ENCODE measurements at places on chromosomes 5 and 9.
A peak's percentile ranks its signal among the peaks of the same experiment; 100 is the strongest.

GRCh38 chr5:103120607-103121200, 603 bp downstream of the PPIP5K2 start:
- no peak for DNase-seq

GRCh38 chr5:98929710-98930298, 997 bp upstream of the CHD1 start:
- DNase-seq, result no peak

GRCh38 chr5:135739383-135739981, 95.0 kb upstream of the SLC25A48 start:
- DNase-seq, result no peak

DNA sequence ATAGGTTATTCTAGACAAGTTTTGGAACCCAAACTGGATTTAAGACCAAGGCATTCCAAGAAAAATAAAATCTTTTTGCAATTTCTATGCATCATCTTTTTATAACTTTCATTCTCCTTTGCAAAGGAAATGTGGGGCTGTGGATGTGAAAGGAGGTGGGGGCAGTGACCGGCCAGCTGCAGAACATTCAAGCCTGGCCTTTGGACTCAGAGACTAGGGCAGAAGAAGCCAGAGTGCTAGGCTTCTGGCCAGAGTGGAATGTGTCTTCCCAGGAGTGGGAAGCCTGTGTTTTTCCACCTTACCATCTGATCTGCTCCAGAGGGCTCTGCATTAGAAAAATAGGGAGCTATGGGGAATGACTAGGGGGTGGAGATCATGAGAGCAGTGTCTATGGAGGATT, 148.5 kb downstream of the C9orf152 start:
- DNase-seq, result no peak

DNA sequence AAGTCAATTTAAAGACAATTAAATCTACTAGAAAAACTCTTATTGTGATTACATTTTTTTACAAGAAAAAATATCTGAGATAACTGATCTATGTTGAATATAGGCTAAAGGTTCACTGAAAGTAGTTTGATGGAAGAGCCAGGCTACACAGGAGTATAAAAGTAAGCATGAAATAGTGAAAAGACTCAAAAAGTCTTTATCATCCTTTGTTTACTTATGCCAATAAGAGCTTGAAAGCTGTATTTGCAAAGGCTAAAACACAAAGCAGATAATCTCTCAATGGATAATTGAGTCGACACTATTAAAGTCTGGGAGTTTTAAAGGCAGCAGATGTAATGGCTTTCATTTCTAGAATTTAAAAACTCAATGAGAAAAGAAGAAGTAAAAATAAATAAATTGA, 42.0 kb downstream of the SSBP2 start:
- DNase-seq, result no peak

DNA sequence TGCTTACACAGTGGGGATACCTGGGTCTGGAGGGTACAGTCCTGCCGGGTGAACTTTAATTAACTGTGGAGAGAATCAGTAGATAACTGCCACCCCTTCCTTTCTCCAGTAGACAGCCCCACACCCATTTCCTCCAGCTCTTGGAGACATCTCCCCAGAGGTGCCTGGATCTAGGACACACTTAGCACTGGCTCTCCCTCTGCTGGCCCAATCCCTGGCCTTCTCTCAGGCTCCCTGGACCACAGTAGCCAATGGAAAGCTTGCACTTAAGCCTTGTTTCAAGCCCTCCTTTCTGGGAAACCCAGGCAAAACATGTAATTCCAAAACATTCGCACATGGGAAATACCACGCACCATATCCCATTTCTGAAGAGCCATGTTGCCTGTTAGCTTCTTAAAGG, 169.2 kb upstream of the GAS1 start:
- no peak for DNase-seq

GRCh38 chr5:137061382-137061781, 437.7 kb downstream of the SPOCK1 start:
- no peak for DNase-seq

DNA sequence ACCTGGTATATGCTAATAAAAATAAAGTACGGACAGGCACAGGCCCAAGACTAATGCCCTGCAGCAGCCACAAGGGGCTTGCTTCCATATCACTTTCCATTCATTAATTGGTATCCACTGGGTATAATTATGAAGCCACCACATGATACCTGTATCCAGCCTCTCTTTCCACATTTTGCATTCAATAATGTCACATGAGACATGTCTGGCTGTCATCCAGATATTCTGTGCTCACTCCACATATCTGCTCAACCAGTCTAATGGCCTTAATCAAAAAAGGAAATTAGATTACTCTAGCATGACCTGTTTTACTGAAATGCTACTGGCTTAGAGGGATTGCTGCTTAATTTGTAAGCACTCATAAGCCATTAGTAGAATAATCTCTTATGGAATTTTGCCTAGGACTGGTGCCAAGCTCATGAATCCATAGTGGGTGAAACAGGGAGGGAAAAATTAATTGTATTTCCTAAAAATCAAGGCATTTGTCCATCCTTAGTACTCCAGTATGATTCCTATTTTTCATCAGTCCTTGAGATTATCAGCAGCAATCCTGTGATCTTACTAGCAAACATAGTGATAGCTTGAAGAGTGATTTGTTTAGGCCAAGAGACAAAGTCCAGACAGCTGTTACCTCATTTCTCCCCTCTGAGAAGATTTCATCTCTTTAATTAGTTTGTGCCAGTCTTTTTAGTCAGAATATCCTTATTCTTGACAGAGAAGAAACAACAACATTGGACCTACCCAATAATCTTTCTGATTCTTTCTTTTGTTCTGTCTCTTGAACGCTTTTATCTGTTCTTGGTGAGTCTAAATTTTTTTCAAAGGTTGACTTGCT, 119.2 kb upstream of the ABCA1 start:
- DNase-seq, result no peak

- no peak for DNase-seq
Observed at GRCh38 chr9:74321396-74321795, 175.7 kb upstream of the RORB start.

DNA sequence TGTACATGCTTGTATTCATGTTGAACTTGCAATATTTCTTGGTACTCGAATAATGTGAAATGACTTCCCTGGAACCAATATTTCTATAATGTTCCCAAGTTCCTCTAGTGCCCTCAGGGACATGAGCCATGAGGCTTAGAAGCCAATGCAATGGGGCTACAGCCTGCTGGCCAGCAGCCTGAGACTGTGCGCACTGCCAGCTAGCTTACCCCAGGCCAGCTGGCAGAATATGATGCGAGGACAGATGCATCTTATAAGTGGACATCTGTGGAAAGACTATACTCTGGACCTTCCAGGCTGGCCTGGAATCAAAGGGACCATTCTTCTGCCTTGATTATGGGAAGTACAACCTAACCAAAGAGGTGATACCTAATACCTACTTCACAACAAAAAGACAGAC, 1862.0 kb upstream of the ACO1 start:
- DNase-seq, result no peak

DNA sequence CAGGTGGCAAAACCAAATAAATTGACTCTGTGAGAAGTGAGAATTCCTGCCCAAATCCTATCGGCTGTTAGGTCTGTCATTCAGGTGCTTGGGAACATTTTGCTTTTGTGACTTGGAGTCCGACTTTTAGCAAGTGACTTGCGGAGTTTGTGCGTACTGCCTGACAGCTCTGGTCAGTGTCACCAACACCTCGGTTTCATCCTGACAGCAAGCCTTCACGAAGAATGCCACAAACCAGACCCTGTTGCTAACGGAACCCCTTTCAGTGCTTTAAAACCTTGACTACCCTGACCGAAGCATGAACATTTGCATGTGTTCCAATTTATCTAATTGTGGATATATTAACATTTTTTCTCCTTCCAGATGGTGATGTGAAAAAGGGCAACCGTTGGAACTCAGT, 26.5 kb downstream of the LIX1 start:
- DNase-seq, result no peak

DNA sequence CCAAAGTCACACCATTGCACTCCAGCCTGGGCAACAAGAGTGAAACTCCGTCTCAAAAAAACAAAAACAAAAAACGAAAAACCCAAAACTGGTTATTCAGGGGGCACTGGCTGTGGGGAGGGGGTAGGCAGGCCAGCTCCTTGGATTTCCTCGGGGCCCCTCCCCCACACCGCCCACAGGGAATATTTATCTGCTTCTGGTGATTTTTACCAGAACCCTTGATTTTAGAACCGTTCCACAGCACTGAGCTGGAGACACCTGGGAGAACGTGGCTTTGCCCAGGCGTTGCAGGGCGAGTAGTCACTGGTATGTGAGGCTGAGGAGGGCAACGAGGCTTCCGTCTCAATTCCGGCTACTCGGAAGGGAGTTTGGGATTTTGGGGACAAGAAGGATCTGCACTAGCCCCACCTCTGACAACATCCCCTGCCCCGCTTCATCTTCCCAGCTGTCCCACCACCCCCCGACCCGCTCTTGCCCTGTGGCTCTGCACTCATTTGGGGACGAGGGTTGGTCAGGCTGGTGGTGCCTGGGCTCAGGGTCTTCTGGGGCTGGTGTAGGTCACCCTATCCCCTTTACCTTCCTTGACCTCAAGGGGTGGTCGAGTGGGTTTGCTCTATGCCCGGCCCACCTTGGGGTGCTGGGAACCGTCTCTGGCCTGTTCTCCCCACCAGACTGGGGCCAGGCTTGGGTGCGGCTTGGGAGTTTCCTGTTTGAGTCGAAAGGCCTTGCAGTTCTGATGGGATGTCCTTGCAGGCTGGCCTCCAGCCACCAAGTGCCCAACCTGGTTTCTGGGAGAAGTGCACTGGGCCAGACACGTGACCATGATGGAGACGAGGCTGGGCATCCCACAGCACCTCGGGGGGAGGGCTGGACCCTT, 3.5 kb downstream of the AHRR start:
- DNase-seq, result no peak

DNA sequence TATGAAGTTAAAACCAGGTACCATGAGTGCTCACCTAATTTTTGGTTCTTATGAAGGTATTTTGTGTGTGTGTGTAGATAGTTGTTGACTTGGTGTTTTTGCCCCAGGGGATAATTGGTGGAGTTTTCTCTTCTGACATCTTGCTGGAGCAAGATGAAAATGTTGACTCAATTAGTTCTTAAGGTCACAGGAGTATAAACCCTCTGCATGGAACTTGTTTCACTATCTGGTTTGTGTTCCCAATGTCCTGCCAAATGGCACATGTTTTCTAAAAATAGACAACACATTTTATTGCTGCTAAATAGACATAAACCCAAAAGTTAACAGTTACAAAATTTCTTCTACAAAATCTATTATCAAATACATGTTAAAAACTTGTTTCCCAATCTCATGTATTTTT, 180.9 kb downstream of the FAM170A start:
- DNase-seq, result no peak

- no peak for DNase-seq
Observed at GRCh38 chr9:21402386-21403251, 6.3 kb upstream of the IFNA8 start.

GRCh38 chr5:53313145-53313544, 167.3 kb upstream of the FST start:
- DNase-seq, result no peak

DNA sequence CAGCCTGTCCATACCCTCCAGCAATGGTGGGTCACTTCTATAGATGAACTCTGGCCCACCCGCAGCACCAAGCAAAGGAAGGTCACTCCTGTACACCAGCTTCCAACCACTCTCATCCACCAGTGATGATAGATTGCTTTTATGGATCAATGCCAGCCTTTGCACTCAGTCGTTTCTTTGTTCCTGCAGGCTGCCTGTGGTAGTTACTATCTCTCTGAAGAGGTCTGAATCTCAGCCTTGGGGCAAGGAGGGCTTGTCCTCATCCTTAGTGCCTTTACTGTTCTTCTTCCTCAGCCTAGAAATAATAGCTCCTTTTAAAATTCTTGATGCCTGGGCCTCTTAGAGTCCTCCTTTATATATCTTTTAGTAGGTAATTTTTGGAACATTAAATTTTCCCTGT, 100.8 kb downstream of the TMC1 start:
- DNase-seq, result no peak

- DNase-seq, result peak; percentile 36
Observed at GRCh38 chr5:55159763-55160492, at the start of gene GPX8. Gene GPX8 (plus strand): TSS chr5:55160171. CDS start chr5:55160193, 22 bp downstream.

- no peak for DNase-seq
Observed at GRCh38 chr9:111900151-111900857, 3.7 kb downstream of the UGCG start.

DNA sequence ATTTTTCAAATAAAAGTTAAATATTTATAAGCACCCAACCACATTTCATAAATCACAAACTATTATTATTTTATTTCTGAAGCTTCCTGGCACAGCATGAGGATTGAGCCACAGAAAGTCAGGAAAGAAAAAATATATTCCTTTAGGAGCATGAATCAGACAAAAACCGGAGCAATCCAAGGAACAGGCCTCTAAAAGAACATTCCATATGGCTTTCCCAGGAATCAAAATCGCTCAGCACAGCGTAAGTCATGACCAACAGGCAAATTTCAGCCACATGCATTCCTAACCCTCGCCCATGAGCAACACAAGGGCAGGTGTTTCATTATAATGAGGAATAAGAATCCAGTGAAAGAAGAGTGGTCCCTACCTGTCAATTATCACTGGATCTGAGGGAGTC, 26.7 kb downstream of the EBF1 start:
- DNase-seq, result no peak

- DNase-seq, result no peak
Observed at GRCh38 chr5:7808998-7809397, 41.9 kb downstream of the CFAP90 start.

DNA sequence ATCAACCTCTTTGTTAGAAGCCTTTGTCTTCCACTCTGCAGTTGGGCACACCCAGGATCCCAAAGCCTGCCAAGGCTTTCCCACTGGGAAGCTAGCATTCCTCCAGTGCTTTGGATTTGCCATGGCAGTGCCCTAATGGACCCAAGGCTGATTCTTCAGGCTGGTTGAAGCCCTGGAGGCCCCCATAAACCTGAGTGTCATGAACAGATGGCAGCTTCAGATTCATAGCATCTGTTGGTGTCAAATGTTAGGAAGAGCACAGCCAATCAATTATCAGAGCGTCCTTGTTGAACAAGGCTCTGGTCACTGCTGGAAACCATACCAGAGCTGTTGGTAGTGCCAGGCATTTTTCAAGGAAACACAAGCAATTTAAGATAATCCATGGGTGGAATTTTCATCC, 241.1 kb upstream of the KLF4 start:
- DNase-seq, result no peak

DNA sequence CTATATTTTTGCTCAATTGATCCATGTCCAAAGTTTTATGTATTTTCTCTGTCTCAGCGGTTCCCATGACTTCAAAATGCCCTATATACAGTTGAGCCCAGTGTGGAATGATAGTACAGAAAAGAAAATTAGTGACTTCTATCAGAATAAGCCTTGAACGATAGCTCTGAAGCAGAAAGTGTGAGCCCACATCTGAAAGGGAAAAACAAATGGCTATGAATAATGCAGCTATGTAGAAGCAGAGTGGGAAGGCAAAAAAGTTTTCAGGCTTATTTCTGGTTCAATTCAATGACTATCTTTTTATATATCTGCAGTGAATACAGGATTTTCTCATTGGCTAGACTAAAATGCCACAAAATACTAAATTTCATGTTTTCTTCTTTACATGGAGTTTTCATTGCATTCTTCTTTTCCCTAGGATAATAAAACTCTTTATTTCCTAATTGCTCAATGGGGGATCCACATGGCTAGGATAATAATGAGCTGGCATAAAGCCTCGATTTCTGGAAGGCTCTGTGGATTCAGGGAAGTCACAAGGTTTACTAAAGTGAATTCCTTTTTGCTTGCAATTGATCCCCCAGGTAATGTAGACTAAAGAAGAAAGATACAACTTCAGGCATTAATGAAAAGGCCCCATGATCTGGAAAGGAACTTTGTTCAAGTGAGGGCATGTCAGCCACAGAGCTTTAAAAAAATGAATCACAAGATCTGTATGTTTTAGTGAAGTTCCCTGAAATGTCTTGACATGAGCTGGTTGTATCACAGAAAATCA, 377.0 kb upstream of the RIOK2 start:
- no peak for DNase-seq
